ENCODE measurements at places on chromosomes 5 and 9.

DNA sequence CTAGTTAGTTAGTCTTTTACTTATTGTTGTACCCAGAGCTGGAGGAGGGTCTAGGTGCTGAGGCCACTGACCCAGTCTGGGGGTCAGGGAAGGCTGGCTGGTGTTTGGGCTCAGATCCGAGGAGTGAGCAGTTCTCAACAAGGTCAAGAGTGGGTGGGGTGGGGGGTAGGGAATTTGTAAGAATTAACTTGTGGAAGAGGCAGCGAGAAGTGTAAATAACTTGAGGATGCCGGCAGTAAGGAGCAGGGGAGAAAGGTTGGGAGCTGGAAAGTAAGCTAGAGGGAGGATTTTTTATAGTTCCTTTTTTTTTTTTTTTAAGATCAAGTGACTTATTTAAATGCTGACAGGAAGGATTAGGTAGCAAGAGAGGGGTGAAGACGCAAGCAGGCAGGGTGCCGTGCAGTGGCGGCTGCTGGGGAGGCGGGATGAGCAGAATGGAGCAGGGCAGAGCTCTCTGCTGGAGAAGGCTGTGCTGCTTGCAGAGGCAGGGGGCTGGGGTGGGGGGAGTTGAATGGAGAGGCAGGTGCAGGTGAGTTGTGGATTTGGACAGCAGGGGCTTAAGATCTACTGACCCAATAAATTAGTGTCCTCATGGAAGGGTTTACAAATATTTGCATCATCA lies 35.3 kb upstream of the SMIM32 start:
- DNase-seq, result no peak

GRCh38 chr9:133711428-133712220 lies 26.5 kb downstream of the SARDH start:
- no peak for DNase-seq

GRCh38 chr9:33439731-33440130 lies 7.7 kb downstream of the AQP3 start:
- DNase-seq, result no peak

- no peak for DNase-seq
Measured at GRCh38 chr9:126521551-126521950, 92.2 kb upstream of the LMX1B start.

DNA sequence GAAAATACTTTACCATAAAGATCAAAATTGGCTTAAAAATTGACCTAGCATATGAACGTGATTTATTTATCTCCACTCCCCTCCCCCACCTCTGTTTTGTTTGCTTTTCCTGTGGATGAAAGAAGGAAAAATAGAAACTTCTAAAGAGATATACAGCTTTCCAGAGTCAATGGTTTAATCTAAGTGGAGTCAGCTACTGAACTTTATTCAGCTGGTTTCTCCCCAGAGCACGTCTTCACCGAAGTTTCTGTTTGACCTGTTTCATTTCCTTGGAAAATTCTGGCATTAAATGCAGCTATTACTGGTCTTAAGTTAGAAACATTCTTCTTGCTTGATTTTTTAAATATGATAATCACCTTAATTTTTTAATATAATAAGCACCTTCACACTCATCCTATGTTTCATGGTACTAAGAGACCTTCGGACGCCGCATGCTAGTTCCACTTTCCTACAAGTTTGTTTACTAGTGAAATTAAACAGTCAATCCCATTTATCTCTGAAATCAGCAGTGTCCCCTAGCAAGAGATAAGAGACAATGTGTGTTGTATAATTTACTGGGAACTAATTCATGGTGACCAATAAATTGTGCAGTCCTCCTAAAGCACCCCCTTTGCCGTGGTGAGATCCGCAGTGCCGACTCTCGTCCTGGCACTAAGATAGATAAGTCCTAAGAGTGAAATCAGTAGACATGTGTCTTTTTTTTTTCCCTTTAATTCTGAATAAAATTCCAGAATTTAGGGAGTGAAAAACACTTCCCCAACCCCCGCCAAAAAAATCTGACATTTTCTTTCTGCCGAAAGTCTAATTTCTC lies 89.9 kb downstream of the ARL15 start:
- no peak for DNase-seq

- DNase-seq, result no peak
Measured at GRCh38 chr9:1434811-1435210, 384.7 kb downstream of the DMRT2 start.

GRCh38 chr5:68189171-68189570 lies 26.4 kb upstream of the PIK3R1 start:
- no peak for DNase-seq

DNA sequence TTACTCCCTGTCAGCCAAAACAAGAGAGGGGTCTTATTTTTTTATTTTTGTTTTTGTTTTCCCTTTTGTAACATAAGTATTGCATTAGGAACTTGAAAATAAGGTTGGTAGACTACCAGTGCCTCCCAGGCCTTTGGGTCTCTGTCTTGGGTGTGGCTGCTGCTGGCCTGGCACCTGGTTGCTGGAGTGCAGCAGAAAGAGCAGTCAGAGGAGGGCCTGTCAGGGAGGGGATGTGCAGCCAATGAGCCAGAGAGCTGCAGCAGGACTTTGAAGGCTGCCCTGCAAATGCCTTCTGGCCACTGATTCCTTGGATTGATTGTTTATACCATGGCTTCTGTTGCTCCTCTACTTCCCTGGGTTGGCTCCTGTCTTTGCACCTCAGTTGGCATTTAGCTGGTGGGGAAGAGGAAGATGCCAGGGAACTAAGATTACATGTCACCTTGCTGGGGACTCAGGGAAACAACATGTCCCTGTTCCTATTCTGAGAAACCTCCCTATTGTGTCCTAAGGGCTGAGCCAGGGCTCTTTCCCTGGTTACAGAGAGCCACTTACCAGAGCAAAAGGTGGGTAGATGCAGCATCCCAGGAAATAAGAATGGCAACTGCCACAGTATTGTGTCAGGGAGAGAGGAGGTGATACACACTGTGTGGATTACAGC lies 66.6 kb downstream of the ANGPTL2 start:
- DNase-seq, result no peak

DNA sequence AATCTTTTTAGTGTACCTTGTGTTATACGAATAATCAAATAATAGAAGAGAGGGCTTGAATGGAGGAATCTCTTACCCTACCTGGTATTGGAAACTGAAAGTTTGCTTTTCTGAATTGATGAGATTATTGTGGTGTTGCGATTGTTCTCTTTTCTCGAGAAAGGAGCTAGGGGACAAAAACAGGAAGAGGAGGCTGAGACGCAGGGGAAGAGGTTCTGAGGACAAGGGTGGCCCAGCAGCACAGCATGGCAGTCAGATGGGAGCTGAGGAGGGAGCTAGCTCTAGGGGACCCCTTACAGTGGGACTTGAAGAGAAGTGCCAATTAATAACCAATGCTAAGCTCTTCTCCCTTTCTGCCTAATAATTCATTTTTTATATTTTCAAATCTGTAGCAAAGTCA lies 183.3 kb upstream of the DMAC1 start:
- no peak for DNase-seq

DNA sequence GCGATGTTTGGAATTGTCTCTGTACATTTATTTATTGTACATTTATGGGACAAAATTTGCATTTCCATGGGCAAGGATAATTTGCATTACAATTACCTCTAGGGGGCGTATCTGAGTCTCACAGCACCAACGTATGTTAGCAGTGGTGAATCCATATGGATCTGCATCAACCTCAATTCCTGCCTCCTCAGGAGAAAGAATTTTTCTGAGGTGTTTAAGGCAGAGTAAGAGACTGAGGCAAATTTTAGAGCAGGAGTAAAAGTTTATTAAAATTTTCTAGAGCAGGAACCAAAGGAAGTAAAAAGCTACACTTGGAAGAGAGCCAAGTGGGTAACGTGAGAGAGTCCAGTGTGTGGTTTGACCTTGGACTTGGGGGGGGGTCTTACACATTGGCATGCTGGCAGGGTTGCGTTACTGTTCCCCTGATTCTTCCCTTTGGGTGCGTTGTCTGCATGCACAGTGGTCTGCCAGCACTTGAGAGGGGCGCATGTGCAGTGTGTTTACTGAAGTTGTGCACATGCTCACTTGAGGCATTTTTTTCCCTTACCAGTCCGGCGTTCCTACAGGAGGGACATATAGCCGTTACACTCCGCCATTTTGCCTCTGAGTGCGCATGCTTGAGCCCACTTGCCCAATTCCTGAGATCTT lies 21.0 kb upstream of the RAB14 start:
- peak; percentile 75 for DNase-seq

- DNase-seq, result no peak
Measured at GRCh38 chr9:129166623-129167557, 11.2 kb downstream of the IER5L start.

- DNase-seq, result no peak
Measured at GRCh38 chr9:123353041-123353440, 3.0 kb upstream of the CRB2 start.

DNA sequence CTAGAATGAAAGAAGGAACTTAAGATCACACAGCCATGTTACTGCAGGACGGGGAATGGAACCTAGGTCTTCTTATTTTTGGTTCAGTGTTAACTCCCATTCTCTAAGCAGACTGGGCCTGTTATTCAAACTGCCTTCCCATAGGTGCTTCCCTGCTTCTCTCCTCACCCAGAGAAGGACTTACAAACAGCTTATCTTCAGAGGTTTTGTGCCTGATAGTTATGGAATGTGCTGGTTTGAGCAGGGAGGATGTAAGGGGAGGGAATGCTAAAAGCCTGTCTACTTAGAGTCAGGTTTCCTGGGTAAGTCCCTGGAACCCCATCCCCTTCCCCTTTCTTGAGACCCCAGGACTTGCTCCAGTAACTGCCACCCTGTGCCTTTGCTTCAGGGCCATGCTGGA lies 4.2 kb upstream of the PSMD5 start:
- DNase-seq, result no peak

DNA sequence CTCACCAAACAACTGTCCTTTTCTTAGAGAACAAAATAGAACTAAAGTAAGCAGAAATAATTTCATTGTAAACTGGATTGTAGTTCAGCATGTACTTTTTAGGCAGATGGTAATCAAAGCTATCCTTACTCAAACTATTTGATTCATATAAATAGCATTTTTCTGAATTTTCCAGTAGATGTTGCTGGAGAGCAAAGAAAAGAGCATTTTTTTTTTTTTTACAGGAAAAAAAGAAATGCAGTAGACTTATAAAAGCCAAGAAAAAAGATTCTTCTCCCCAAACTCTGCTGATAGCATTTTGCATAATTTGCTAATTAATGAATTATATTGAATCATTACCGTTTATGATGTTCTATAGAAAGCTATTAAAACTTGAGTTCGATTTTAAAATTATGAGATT lies 715.3 kb upstream of the WWC1 start:
- no peak for DNase-seq

DNA sequence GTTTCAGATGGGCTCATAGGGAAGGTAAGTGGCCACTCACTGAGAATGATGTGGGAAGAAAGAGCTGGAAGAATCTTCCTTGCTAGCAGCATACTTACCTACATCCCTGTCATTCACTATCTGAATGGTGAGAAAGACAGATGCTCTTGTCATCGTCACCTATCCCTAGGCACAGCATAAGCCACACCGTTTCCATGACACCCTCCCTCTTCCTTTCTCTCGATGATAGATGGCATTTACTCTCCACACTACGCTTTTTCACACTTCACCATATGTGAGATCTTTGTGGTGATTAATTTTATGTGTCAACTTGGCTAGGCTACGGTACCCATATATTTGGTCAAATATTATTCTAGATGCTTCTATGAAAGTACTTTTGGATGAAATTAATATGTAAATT lies 44.4 kb upstream of the FER start:
- no peak for DNase-seq

- DNase-seq, result no peak
Measured at GRCh38 chr9:78525986-78526560, 229.1 kb downstream of the PSAT1 start.

GRCh38 chr5:125555591-125555990 lies 809.2 kb upstream of the ZNF608 start:
- no peak for DNase-seq

- DNase-seq, result no peak
Measured at GRCh38 chr9:17453751-17454150, 125.1 kb upstream of the SH3GL2 start.

DNA sequence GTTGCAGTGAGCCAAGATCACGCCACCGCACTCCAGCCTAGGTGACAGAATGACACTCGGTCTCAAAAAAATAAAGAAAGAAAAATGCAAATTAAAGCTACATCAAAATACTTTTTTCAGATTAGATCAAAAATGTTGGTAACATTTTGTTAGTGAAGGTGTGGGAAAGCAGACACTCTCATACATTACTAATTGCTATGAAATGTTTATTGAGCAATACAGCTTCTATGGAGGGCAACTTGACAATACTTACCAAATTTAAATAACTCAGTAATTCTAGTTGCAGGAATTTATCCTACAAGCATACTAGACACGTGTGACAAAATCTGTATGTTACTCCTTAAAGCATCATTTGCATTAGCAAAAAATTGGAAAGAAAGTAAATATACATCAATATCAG lies 4.1 kb downstream of the TRIM23 start:
- no peak for DNase-seq

DNA sequence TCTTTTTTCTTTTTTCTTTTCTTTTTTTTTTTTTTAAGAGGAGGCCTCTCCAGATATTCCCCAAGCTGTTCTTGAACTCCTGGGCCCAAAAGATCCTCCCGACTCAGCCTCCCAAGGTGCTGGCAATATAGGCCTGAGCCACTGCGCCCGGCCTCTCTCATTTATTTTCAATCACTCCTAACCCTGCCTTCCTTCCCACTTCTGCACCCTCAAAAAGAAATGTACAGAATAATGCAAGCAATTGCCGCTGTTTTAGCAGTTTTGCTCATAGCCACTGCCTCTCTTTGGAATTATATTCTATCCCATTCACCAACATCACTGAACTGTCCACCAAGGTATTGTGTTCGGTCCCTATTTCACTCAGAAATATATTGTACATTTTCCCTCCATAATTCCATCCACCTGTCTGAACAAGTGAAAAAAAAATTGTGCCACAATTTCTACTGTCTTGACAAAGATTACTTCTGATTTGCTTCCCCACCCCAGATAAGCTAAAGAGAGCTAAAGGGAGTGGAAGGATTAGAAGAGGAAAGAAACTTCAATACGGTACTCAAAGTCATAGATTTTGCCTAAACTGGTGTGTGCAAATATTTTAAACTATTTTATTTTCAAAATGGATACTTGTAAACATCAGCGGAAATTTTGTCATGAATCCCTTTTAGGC lies 1.9 kb downstream of the FNBP1 start:
- no peak for DNase-seq

GRCh38 chr5:80152778-80153177 lies 103.1 kb downstream of the SERINC5 start:
- DNase-seq, result no peak

DNA sequence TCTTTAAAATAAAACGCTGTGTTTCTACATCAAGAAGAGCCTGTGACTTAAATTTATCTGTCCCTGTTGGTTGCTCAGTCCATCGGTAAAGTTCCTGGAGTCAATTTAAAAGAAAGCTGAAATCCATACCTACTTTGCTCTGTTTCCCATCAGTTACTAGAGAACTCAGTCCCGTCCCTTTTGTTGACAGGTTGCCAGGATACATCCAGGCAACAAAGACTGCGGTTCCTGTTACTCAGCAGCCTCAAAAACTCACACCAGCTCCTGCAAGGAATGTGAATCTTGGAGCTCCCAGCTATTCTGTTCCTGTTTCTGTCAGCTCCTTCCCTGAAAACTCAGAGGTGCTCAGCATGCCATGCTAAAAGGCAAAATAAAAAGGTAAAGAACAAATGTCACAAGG lies at the start of gene ZNF474:
Gene ZNF474 (plus strand): TSS at position 241 of the 400 bp plus-strand sequence. CDS start 22,445 bp downstream, outside the sequence.
- peak; percentile 85 for DNase-seq

Data from SW 1271 (cell line).